ENCODE measurements at places on chromosomes 5 and 9. TPM values are rescaled to one million over a fixed set of nuclear protein-coding genes. Genes with fewer than 3 reads are reported as not detected.

- no peak for DNase-seq
These were observed 26.0 kb upstream of the STXBP1 start for GRCh38 chr9:127586096-127586495.

PHF19 gene
- total RNA-seq, result 194 TPM

GRCh38 chr9:108654566-108654965, 201.2 kb downstream of the ACTL7B start:
- no peak for DNase-seq

RUSC2 gene
- 59.4 TPM for total RNA-seq

DNA sequence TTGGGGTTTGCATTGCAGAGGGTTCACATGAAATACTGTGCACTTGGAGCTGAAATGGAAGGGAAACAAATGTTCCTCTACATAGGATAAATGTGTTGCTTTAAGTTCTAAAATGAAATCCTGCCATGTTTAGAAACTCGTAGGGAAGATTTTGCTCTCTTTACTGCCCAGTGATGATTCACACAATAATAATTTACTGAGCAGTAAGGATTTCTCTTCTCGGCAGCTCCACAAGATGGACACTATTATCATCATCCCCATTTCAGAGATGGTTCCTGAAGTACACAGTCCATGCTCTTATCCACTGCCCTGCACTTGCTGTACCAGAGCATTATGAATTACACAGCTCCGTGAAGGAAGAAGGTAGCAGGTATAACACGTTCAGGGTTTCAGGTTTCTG, 4.1 kb downstream of the HACD4 start:
- DNase-seq, result no peak

- DNase-seq, result no peak
These were observed 304.7 kb upstream of the KLF4 start for GRCh38 chr9:107794259-107794658.

GRCh38 chr5:119022017-119022745, 33.8 kb upstream of the DTWD2 start:
- no peak for DNase-seq

GRCh38 chr5:73295447-73295846, 122.5 kb downstream of the TMEM174 start:
- no peak for DNase-seq

AHRR gene
- 54.9 TPM for total RNA-seq

Measured in osteocyte (in vitro differentiated cells).